ENCODE measurements at places on chromosomes 3 and 15.

DNA sequence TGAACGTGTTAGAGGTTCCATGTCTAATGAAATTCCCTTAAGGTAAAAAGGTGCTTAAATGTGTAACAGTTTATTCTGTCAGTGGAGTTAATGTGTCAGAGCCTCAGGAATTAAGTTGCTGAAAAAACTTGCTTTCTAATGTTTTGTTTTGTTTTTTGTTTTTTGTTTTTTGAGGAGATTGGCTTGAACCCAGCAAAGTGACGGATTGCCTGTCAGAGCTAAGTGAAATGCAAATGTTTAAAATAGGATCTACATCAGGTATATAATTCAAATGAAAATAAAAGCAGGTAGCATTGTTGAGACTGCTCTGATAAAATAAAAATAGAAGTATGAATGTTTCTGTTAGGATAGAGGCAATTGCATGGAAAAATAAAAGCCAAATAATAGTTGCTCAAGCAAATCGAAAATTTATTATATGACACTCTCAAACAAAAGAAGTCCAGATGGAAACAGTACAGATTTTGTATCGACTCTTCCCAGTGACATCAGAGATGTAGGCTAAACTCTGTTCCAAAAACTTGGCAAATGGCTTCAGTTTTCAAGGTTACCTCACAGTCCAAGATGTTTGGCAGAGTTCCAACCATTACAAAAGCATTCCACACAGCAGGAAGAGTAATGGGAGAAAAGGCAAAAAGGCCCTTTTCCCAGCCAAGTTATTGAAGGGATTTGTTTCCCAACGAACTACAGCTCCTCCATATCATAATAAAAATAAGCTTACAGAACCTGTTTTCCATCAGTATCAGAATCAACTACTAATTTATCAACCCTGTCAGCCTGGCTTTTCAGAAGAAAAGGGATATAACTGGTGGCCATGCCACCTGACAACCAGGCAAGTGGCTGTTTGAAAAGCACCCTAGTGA lies 291.0 kb downstream of the TBL1XR1 start:
- DNase-seq = no peak

- no peak for DNase-seq
These were observed 46.7 kb downstream of the MESD start for GRCh38 chr15:80942746-80943565.

GRCh38 chr3:192188218-192188835 lies 539.0 kb downstream of the FGF12 start:
- peak; percentile 65 for DNase-seq

- no peak for DNase-seq
These were observed 310.4 kb downstream of the ERC2 start for GRCh38 chr3:56157693-56158362.

- peak; percentile 68 for DNase-seq
These were observed 1.1 kb downstream of the HHATL start for GRCh38 chr3:42701371-42702065.

GRCh38 chr3:129616713-129617112 lies 10.2 kb upstream of the PLXND1 start:
- DNase-seq = no peak

DNA sequence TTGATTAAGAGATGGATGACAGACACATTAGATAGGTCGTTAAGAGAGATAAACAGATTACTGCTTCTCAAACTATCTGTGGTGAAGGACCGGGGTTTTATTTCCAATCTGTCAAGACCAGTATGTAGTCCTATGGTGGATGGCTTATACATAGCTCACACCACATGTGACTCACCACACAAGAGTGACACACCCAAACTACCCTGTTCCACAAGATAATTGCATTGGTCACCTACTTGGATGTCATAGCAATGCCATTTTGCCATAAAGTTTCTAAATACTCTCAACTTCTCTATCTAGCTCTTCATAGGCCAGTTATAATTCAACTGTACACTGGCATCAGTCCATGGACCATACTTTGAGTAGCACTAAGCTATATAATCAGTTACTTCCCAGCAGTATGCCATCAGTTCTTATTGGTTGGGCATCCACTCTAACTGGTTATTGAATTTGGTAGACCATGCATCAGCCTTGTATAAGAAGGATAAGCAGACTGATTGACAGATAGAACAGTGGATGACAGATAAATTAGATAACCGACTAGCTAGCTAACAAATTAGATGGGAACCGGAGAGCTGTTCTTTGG lies 11.6 kb downstream of the WWTR1 start:
- no peak for DNase-seq

DNA sequence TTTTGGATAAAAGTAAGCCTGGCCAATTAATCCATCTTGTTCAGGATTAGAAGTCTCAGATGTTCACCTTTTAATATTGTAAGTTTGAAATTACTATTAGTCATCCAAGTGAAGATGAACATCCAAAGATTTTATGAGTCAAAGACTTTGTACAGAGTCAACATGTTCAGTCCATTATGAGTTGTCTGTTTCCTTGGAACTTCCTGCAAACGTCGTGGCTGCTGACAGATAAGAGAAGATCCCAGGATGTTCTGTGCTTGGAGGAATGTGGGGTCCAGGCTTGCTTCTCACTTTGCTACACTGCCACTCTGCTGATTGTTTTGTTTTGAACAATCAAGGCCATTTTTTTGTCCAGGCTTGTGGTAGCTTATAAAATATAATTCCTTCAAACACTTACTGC lies 74.3 kb upstream of the SLCO2A1 start:
- no peak for DNase-seq

DNA sequence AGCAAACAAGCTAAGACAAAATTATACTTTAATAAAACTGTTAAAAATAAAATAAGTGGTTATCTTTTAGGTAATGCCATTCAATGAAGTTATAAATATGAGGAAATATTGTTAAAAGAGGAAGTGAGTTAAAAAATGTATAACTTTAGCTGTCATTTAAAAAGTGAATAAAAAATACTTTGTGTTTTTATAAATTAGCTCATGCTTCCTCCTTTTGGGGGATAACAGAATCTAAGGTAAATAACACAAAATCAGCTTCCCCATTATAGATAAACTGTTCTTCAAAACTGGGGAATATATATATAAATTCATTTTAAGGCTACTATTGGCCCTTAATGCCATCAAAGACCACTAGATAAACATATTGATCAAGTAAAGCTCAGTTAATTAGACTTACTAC lies 113.7 kb upstream of the AADACL2 start:
- DNase-seq = no peak

- DNase-seq = no peak
These were observed 560.7 kb upstream of the ROBO2 start for GRCh38 chr3:76479161-76479650.

- DNase-seq = no peak
These were observed 262.6 kb upstream of the MCTP2 start for GRCh38 chr15:93968773-93969172.

DNA sequence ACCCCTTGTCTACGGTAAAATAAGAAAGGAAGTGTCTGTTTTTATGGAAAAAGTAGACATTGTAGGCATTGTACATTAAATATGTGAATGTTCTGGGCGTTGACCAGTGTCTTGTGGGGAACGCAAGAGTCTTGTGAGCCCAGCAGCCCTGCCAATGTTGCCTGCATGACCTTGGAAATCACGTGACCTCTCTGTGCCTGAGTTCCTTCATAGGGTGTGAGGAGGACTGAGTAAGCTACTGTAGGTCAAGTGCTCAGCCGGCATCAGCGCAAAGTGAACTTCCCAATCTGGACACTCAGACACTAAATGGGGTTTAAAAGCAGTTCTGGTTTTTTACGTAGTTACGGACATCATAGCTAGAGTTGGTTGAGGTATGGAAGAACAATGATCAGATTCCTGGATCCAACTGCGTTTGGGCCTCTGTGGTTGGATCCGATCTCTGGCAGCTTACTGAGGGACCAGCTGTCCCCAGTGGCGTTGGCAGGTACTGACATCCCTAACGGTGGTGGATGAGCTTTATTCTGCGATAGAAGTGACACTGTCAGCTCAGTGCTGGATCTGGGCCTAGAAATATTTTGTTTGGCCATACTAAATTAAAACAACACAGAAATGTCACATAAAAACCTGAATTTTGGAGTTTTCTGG lies 63.8 kb downstream of the SPSB4 start:
- no peak for DNase-seq

GRCh38 chr15:78147566-78147965 lies 1.6 kb upstream of the IDH3A start:
- DNase-seq = no peak

- no peak for DNase-seq
These were observed 15.0 kb upstream of the ACAD9 start for GRCh38 chr3:128864351-128864811.

- no peak for DNase-seq
These were observed 7.6 kb upstream of the ADPRH start for GRCh38 chr3:119571688-119572087.

GRCh38 chr3:16085884-16086608 lies 88.4 kb upstream of the GALNT15 start:
- DNase-seq = no peak

DNA sequence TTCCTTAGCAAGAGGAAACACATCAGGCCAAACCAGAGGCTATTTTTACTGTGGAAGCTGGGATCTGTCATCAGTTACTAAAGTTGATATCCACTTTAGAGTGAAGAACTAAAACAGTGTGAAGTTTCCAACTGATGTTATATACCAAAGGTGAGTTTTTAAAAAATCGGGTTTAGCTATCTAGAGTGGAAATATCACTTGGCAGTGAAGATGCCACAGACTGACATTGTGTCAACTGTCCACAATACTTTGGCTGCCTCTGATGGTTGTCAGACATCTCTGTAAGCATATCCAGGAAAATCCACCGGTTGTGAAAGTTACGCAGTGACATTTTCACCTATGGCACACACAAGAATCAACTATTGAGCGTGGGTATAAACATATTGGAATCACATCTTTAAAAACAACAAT lies 9.2 kb downstream of the ZIC1 start:
- DNase-seq = no peak

DNA sequence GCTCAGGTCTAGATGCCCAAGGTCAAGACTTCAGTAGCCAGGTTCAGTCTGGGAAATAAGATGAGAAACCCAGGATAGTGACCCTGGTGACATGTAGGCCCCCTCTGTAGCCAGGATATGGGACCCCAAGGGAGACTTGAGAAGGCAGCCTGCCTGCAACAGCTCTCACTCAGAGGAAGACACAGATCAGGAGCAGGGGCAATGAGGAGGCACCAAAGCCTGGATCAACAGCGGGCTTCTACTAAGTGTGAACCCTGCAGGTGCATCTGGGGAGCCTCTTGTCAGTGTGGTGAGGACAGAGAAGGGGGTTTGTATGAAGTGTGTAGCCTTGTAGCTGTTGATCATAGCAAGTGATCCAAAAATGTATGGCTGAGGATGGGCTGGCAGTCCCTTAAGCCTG lies 25.4 kb downstream of the PLA2G4F start:
- no peak for DNase-seq

GRCh38 chr15:70742928-70743327 lies 20.4 kb downstream of the UACA start:
- DNase-seq = no peak

GRCh38 chr3:58366699-58367098 lies 34.0 kb downstream of the PXK start:
- no peak for DNase-seq

GRCh38 chr3:184567946-184568559 lies 6.5 kb downstream of the EPHB3 start:
- DNase-seq = no peak
